ENCODE measurements at places on chromosomes 7 and 10.

- no peak for DNase-seq
Observed at GRCh38 chr7:141097430-141097829, 23.6 kb downstream of the TMEM178B start.

GRCh38 chr7:711093-711921 lies 15.2 kb upstream of the DNAAF5 start:
- DNase-seq: no peak

- no peak for DNase-seq
Observed at GRCh38 chr10:21702633-21703111, 168.6 kb downstream of the MLLT10 start.

DNA sequence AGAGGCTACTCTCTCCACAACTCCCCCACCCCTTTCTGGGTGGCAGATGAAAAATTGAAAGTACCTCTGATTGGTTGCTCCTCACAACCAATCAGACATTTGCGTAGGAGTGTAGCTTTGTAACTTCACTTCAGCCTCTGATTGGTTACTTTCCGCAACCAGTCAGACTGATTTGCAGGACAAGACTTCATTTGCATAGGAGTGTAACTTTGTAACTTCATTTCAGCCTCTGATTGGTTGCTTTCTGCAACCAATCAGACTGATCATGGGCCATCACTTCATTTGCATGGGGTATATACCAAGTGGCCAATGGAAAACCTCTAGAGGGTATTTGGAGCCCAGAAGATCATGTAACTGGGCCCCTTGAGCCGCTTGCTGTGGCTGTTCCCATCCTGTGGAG lies 25.6 kb downstream of the CDNF start:
- no peak for DNase-seq

GRCh38 chr7:41085244-41085643 lies 617.6 kb downstream of the INHBA start:
- no peak for DNase-seq

DNA sequence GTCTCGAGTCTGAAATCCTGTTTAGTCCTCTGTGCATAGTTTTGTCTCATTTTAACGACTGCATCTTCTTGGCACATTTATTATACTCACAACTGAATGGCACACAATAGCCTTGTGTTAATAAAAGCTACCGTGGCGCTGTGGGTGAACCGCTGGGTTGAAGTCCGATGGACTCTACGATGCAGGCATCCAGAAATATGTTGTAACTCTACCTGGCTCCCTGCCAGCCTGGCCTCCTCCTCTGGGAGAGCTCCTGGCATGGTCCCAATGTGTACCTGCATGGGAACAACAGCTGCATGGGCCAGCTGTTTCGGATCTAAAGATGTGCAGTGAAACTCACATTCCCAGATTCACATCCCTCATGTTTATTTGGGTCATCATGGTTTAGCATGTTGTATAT lies 3.7 kb upstream of the DPYSL4 start:
- DNase-seq: peak; percentile 72

DNA sequence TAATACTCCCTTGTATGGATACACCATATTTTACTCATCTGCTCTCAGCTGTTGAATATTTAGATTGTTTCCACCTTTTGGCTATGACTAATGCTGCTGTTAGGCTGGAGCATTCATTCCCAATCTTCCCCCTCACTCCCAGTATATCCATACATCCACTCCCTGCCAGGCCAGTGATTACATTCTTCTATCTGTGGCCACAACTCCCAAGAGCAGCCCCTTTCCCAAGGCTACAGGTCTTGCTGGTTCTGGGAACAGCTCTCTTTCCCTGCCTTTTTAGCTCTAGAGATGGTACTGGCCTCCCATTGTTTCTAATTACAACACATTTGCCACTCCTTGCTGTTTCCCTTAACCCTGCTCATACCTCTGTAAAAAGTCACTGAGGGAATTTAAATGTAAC lies 28.2 kb downstream of the SFR1 start:
- no peak for DNase-seq

DNA sequence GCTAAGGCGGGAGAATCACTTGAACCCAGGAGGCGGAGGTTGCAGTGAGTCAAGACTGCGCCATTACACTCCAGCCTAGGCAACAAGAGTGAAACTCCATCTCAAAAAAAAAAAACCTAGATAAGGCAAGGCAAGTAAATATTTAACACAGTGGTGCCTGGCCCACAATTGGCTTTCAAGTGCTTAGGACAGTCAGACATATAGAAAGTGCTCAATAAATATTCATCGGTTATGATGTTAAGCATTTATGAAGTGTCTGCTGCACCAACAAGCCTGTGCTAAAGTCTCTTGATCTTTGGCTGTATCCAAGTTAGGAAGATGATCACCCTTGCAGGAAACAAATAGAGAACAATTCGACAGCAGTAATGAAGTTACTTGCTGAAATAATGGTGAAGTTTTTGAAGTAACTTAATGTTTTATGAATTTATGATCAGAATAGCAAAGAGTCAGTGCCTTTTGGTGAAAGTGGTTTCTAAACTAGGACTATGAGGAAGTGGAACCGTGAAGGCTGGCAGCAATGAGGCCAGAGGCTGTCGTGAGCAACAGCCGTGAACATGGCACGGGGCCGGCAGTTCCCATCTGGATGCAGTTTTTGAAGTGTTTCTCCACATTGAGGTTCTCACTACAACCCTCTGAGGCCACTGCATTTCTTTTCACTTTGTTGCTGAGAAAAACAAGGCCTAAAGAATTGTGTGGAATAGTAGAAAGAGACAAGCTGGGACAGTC lies 48.1 kb upstream of the GATA3 start:
- DNase-seq: no peak

DNA sequence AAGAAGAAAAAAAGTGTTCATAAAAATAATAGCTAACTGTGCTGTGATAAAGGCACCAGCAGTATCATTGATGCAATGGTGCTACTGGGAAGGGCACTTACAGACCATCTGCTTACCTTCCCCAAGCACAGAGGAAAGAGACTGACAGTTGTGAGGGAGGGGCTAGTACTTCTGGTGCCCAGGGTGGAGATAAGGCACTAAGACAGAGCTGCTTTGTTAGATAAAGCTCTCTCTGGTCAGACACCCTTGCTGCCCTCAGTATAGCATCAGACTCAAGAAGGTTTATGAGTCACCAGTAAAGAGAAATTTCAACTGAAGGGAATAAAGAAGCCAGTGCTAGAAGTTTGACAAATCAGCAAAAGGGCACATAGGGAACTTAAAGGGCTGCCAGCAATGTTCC lies 325.6 kb downstream of the HPSE2 start:
- DNase-seq: no peak

GRCh38 chr7:22597844-22598243 lies 97.9 kb upstream of the STEAP1B start:
- DNase-seq: no peak

DNA sequence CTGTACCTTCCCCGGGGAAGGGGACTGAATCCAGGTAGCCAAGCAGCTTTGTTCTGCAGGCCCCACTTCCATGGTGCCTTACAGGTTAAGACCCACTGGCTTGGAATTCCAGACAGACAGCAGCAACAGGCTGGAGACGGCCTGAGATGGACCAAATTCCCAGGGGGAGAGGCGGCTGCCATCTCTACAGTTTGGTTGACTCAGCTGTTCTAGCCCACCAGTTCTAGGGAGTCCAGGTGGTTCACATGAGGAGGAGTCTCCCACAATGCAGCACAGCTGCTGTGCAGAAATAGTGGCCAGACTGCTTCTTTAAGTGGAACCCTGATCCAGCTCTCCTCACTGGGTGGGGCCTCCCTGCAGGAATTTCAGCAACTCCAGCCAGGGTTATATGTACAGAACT lies 74.1 kb downstream of the C10orf67 start:
- no peak for DNase-seq

Measured in NCI-H2029 (cell line).